Nucleus accumbens (tissue), 56 donors: ENCODE measurements at places on chromosomes 3 and 15.

- no peak for DNase-seq
Measured at GRCh38 chr3:168058481-168058880, 37.2 kb downstream of the GOLIM4 start.

DNA sequence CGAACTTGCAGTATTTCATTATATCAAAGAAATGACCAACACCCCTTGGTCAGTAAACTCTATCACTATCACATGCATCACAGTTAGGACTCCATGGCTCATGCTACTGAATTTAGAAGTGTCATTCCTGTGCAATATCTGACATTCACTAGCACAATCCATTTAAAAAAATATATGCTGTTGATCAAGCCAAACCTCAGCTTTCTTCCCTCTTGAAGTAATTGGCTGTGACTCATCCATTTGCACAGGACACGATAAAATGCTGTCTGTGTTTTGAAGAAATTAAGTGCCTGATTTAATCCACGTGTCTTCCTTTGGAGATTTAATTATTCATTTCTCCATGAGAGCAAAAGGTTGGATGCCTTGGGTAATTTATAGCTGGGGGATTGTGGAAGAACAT is 38.9 kb downstream of the CPNE4 start:
- DNase-seq = no peak

DNA sequence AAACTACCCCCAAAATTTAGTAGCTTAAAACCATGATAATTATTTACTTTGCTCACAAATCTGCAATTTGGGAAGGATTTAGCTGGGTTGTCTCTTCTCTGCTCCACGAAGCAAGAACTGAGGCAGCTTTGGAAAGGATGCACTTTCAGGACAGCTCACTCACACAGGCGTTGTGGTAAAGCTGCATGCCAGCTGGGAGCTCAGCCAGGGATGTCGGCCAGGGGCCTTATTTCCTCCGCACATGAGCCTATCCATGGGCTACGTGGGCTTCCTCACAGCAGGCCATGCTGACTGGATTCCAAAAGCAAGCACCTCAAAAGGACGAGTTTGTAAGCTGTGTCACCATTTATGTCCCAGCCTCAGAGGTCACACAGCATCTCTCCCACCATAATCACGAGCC is 301.3 kb upstream of the IGF1R start:
- DNase-seq = no peak

DNA sequence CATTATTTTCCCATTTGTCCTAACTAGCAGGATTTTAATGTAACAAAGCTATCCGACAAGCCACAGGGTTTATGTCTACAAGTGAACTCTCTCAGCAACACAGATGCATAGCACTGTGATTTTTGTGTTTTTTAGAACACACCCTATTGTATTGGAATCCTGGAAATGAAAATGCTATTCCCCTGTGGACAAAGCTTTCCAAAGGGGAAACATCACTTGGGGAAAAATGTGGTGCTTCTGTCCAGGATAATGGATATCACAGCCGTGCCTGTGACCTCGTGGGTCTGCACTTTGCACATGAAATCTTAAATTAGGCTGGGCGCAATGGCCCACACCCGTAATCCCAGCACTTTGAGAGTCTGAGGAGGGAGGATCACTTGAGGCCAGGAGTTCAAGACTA is 60.6 kb downstream of the EFCAB12 start:
- no peak for DNase-seq

DNA sequence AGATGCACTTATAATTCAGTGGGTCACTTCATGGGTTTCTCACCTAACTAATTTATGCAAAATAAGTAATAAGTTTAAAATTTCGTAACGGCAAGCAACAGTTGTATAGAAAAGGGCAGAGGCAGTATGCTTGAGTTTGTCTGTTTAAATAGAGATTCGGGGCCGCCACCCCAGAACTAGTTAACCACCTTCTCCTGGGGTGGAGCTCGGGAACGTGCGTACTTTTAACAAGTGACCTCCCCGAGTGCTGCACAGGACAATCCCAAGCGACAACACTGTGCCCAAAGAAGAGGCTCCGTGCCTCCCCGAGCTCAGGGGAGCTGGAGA is 439 bp downstream of the SSR3 start:
- DNase-seq = no peak

DNA sequence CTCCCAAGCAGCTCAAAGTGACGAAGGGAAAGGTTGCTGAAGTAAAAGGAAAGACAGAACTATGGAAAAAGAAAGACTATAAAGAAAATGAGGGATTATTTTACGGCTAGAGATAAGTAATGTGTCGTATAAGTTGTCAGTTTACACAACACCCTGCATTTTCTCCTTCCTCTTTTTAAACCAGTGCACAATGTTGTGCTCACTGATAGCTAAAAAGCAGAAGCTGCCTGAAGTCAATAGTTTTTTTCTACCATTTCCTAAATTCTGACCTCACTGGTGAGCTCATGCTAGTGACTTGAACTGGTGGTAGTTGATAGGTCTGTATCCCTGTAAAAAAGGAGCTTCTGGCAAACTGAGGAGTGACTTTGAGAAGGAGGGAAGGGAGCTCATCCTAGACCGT is 368.6 kb upstream of the GBE1 start:
- no peak for DNase-seq

GRCh38 chr3:50450209-50450921 is 53.1 kb downstream of the CACNA2D2 start:
- no peak for DNase-seq

DNA sequence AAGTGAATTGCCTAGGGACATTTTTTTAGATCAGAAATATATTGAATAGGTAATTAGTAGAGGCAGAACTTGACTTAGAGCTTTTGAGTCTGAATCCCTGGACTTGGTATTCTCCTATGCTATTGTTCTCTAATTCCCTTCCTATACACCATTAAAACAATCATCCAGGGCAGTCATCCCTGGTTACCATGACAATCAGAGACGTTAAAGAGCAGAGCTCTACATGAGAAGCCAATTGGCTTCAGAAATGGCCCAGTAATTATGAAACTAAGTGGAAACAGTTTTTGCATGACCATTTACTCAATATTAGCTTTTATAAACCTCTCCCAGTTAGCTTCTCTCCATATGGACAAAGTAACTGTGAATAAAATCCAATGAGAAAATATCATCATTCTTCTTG is 182.1 kb upstream of the TP63 start:
- DNase-seq = no peak

DNA sequence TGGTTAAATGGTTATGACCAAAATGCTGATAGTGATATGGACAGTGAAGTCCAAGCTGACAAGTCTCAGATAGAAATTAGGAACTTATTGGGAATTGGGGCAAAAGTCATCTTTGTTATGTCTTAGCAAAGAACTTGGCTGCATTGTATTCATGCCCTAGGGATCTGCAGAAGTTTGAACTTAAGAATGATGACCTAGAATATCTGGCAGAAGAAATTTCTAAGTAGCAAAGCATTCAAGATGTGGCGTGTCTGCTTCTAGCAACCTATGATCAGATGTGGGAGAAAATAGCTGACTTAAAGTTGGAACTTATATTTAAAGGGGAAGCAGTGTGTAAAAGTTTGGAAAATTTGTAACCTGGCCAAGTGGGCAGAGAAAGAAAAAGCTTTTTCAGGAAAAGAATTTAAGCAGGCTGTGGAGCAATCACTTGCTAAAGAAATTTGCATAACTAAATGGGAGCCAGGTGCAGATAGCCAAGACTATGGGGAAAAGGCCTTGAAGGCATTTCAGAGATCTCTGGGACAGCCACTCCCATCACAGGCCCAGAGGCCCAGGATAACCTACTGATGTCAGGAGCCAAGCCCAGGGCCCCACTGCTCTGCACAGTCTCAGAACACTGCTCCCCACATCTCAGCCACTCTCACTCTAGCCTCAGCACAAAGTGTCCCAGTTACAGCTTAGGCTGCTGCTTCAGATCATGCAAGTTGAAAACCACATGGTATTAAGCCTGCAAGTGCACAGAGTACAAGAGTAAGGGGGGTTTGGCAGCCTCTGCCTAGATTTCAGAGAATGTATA is 147.8 kb upstream of the TGFBR2 start:
- no peak for DNase-seq

DNA sequence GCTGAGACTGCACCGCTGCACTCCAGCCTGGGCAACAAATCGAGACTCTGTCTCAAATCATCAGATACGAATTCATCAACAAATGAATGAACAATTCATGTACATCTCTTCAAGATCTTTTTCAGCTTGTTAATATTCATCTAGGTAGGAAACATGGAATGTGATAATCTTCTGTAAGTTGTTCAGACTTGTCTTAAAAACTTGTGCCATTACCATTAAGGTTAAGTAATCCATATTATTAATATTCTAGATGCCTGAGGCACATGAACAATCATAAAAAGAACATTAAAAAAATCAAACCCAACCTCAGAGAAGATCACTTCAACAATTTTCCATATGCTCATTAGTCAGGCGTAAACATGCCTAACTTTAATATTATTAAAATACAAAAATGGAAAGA is 36.2 kb downstream of the CHSY1 start:
- DNase-seq = no peak

DNA sequence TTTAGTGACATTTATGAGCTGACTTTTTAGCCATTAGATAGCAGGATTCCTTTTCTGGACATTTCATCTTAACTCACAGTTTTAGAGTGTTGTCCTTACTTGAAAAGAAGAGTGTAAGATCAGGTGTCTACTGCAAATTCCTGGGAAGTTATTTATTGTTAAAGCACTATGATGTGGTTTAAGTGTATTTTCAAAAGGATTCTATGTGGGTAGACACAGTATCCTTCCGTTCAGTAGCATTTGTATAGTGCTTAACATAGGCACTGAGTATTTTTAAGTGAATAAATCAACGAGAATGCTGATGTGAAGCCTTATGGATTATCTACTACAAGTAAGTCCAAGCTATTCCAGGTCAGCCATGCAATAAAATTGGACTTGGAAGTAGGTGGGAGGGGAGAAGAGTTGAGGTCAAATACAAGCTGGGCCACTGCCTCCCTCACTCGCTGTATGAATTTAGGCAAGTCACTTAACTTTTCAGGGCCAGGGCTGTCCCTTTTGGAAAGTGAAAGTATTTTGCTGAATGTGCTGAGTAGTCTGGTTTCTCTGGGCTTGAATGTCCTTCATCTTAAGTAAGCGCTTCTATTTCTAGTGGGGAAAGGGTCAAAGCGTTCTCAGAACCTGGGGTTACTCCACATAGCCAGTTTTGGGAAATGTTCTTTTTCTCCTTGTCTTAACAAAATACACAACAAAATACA is 48.6 kb downstream of the GAP43 start:
- no peak for DNase-seq

DNA sequence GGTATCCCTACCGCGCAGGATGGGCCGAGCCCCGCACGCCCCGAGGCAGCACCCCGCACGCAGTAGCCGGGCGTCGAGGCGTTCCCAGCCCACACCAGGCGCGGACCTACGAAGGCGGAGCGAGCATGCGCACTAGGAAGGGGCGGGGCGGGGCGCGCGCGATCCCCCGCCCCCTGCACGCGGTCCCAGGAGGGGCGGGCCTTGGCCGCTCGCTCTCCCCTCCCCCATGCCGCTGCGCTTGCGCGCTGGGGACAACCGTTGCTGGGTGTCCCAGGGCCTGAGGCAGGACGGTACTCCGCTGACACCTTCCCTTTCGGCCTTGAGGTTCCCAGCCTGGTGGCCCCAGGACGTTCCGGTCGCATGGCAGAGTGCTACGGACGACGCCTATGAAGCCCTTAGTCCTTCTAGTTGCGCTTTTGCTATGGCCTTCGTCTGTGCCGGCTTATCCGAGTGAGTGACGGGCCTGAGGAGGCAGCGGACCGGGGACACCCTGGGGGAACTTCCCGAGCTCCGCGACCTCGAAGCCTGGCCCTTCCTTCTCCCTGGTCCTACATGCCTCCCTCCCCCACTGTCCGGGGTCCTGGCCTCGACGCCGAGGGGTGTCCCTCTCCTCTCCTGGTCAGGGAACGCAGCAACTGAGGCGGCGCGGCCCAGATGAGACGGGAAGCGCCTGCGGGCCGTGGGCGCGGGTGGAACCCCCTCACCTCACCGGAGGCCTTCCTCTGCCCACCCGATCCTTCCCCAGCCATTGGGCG is at the start of gene SPESP1:
TSS of gene SPESP1 (plus strand) at position 258 of the 755 bp plus-strand sequence. CDS start at position 387, 129 bp downstream.
- DNase-seq = peak; percentile 35

GRCh38 chr3:164940745-164941144 is 137.6 kb downstream of the SI start:
- DNase-seq = no peak

GRCh38 chr3:147757866-147758265 is 348.7 kb downstream of the ZIC1 start:
- no peak for DNase-seq

DNA sequence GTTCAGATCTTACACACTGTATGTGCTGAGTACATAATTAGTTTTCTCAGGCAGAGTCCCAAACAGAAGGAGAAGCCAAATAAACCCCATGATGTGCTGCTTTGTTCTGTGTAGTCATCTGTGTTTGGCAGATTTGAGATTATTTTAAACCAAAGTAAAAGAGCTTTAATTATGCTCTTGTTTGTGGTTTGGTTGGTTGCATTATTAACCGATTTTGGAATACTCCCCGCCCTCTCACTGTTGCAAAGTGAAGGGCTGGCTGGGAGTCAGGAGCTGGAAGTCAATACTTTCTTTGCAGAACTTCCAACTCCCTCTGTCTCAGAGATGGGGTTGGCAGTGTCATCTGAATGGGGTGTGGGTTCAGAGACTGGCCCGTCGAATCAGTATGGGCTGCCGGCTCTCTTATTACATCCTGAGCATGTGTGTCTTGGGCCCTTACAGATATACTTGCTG is 34.4 kb downstream of the SLCO3A1 start:
- DNase-seq = no peak

DNA sequence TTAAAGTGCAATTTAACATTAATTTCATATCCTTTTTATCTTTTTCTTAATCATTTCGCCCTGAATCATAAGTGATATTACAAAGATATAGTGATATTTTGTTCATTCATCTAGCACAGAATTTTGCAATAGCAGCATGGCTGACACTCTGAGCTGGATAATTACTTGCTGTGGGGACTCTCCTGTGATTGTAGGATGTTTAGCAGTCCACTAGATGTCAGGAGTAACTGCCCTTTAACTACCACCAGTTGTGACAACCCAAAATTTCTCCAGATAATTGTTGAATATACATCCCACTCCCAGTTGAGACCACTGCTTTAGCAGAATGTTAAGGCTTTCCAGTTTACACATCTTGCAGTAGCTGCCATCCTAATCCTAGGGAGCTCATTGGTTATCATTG is 196.8 kb upstream of the MBNL1 start:
- DNase-seq = no peak

DNA sequence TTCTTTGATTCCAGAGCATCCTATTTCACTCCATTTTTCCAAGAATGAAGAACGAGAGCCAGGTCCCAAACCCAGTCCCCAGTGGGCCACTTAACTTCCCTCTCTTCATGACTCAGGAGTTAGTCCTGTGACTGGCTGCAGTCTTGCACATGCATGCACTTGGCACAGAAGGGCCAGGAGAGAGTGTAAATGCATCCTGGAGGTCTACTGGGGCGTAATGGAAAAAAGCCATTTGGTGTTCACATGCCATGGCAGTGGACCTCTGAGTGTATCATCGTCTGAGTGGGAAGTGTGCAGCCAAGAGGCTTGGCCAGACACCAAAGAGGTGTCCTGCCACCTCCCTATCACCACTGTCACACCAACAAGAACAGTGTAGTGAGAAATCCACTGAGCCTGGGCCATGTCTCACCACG is 15.1 kb upstream of the RFTN1 start:
- DNase-seq = no peak

GRCh38 chr3:65331730-65332129 is 643.9 kb upstream of the ADAMTS9 start:
- DNase-seq = no peak

- no peak for DNase-seq
Measured at GRCh38 chr15:63181648-63182047, 7.8 kb upstream of the RAB8B start.
